ENCODE measurements at places on chromosomes 12 and 14.

DNA sequence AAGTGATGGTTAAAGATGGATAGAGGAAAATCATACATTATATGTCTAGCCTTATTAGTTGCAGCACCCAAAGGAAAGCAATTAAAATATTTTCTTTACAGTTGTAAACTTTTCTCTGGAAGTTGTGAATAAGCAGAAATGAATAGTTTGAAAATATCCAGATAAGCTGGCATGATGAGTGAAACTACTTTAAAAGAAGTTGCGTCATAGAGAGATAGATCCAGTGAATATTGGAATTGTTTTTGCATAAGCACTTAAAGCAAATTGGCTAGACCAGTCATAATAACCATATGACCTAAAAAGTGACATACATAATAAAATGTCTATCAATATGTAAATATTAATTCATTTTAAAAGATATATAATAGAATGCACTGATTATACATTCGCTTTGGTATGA lies 132.1 kb downstream of the SOX5 start:
- no peak for DNase-seq

GRCh38 chr14:24784981-24785380 lies 151.0 kb upstream of the GZMB start:
- DNase-seq, result no peak

GRCh38 chr14:69131176-69131575 lies 21.7 kb downstream of the DCAF5 start:
- DNase-seq, result no peak

DNA sequence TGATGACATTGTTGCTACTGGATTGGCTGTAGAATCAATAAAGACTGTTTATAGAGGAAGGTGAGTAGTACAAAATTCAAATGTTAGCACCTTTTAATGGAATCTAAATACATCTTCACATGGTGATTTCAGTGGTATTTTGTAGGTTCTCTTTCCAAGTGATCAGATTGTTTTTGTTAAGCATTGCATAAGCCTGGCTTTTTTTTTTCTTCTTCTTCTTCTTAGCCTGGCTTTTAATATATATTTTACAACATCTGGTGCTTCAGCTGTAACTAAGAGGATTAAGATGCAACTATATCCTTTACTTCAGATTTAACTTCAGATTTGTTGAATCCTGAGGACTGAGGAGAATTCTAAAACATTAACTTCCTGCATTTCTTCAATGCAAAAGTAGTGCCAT lies 57.3 kb upstream of the ATF1 start:
- DNase-seq, result no peak

- no peak for DNase-seq
Measured at GRCh38 chr12:90899456-90900182, 55.4 kb downstream of the CCER1 start.

- DNase-seq, result no peak
Measured at GRCh38 chr14:76955575-76956315, 72.8 kb downstream of the IRF2BPL start.

DNA sequence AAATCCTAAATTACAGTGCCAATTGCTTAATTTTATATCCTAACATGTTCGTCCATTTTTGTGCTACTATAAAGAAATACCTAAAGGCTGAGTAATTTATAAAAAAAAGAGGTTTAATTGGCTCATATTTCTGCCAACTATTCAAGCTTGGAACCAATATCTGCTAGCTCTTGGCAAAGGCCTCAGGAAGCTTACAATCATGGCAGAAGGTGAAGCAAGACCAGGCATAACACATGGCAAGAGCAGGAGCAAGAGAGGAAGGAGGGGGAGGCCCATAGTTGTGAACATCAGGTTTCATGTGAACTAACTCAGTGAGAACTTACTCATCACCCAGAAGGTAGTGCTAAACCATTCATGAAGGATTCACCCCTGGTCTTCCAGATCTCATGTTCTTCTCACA lies 494.3 kb downstream of the CCER1 start:
- DNase-seq, result no peak

DNA sequence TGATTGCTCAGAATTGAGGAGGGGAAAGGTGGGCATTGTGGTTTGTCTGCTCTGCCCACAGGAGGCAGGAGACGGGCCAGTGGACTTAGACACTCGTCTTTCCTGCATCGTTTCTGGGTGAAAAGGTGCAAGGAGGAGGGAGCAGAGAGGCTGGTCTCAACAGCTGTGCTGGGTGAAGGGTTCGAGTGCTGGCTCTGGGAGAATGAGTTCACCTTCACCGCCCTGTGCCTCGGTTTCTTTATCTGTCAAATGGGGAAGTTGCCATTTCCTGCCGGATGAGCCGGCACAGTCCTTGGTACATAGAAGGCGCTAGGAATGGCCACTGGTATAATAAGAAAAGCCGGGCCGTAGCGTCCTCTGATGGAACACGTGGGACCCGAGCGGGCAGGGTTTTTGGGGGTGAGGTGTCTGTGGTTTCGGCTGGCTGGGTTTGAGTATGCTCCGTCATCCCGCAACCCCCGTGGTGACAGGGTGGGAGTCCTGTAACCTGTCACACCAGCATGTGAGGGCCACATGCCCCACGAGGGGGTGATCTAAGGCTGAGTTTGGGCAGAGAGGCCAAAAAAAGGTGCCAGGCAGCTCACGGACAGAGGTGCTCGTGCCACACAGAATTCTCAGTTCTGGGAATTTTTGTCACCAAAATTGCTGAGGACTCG lies 7.3 kb downstream of the BCL7A start:
- no peak for DNase-seq

- no peak for DNase-seq
Measured at GRCh38 chr14:32256576-32256975, 53.5 kb upstream of the RNU6-8 start.

- DNase-seq, result no peak
Measured at GRCh38 chr12:80860206-80860605, 77.5 kb downstream of the LIN7A start.

GRCh38 chr14:104246401-104247335 lies 108.3 kb downstream of the KIF26A start:
- DNase-seq, result no peak

- no peak for DNase-seq
Measured at GRCh38 chr12:31890295-31891285, 68.6 kb upstream of the RESF1 start.

DNA sequence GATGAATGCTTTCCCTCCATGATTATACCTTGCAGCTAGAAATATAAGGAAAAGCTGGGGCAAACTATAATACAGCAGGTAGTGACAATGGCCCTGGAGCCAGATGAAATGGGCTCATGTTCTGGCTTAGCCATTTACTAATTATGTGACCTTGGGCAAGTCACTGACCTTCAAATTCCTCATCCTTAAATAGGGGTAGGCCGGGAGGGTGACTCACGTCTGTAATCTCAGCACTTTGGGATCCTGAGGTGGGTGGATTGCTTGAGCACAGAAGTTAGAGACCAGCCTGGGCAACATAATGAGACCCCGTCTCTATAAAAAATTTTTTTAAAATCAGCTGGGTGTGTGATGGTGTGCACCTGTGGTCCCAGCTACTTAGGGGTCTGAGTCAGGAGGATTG lies 155.4 kb downstream of the C12orf75 start:
- DNase-seq, result no peak

- DNase-seq, result peak; percentile 41
Measured at GRCh38 chr12:89333564-89334252, 18.6 kb downstream of the DUSP6 start.

GRCh38 chr12:93585247-93585646 lies 12.8 kb downstream of the SOCS2 start:
- no peak for DNase-seq

GRCh38 chr14:71108398-71109119 lies 201.3 kb downstream of the PCNX1 start:
- DNase-seq, result no peak

- DNase-seq, result no peak
Measured at GRCh38 chr12:40262657-40263056, 37.9 kb downstream of the LRRK2 start.

- DNase-seq, result peak; percentile 96
Measured at GRCh38 chr12:55700255-55701018, 7.3 kb downstream of the ITGA7 start.

DNA sequence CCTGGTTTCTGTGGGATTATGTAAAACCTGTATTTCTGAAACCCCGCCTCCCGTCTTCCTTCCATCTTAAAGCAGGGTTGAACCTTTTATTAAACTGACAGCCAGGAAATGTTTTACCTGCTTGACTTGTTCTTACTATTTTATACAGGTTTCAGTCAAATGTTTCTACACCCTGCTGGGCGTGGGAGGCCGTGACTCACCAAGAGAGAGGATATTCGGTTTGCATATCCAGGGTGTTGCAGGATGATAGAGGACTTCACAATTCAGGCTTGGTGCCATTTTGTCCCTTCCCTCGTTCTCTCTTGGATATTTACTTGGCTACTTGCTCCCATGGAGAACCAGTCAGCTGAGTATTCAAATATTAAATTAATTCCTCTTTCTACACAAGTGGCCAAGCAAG lies 69.7 kb downstream of the ARF6 start:
- DNase-seq, result no peak

- DNase-seq, result no peak
Measured at GRCh38 chr12:28212182-28212581, 21.9 kb downstream of the CCDC91 start.

- no peak for DNase-seq
Measured at GRCh38 chr12:65663648-65664047, 160.6 kb upstream of the HMGA2 start.

DNA sequence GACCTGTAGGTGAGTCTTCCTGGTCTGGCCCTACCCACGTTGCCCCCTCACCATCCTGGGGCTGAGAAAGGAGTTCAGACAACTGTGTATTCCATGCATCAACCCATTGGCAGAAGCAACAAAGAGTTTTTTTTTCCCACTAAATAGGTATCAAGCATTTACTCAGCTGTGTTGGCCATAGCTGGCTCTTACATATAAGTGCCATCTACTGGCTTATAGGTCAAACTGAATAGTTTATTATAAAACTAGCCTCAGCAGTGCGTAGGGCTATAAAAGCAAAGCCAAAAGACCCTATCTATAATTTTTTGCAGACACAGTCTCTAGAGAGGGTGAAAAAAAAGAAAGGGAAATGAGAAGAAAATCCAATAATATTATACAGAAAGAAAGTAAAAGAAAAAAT lies 765.2 kb upstream of the MGAT4C start:
- no peak for DNase-seq

DNA sequence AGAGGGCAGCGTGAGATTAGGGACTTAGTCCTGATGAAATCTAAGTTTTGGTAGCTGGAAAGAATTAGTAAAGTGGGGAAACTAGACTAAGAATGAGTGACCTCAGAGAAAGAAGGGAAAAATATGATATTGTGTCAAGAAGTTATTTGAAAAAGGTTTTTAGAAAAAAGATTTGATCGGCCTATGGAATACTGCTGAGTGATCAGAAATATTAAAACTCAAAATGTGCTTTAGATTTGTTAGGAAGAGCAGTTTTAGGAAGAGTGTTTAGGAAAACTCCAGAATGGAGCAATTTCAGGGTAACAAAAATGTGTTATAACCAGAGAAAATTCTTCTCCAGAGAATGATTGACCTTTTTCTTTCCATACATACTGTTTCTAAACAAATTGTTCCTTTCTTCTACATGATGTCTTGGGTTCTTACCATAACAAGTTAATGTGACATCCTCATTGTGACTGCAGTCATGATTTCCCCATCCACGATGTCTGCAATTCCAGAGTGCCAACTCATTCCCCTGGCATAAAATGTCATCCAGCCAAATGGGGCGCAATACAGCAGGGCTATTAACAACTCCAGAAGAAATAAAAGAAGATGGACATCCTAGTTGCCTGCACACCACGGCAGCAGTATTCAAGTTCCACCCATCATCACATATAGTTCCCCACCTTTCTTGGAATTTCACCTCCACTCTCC lies 11.8 kb downstream of the CD163L1 start:
- no peak for DNase-seq

- no peak for DNase-seq
Measured at GRCh38 chr12:105561546-105562198, 231.2 kb downstream of the C12orf75 start.

DNA sequence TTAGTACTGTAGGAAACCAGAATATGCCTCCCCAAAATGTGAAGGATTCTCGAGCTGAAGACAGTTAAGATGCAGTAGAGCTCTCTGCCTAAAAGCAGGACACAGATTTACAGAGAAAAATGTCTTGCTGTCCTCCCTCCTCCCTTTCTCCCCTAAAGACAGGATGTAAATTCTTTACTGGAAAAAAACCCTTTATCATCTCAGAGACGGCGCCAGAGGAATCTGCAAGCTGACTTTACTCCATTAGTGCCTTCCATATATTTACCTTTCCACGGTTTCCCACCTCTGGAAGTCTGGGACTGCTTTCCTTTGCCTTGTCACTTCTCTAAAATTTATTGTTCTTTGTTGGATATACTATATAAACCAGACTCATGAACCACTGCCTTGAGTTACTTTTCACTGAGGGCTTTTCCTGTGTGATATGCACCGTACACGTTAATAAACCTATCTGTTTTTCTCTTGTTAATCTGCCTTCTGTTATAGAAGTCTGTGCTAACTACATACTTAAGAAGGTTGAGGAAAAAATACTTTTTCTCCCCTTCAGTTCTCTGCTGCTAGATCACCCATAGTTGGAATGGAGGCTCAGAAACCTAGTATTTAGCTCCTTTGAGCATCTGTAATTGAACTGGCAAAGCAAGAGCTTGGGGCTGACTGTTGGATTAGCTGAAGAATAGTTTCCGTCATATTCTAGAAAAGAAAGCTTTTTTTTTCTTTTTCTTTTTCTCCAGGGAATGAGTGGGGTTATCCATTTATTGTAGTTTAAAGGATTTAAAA lies 99.9 kb downstream of the RAD51B start:
- DNase-seq, result no peak

DNA sequence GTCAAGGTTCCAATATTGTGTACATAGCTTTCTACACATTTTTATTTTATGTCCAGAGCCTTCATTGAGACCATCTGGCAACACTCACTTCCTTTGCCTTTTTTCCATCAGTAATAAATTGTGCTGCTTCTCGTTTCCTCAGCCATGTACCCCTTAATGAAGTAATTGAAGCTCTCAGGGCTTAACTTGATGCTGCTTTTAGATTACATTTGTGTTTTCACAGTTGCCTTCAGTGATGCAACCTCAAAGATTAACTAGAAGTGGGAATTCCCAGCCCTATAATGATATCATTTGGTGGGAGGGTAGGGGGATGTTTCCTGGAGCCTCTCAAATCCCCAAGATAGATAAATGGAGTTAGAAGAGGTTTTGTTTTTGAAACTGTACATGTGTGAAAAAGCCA lies 80.2 kb upstream of the KRR1 start:
- peak; percentile 74 for DNase-seq

DNA sequence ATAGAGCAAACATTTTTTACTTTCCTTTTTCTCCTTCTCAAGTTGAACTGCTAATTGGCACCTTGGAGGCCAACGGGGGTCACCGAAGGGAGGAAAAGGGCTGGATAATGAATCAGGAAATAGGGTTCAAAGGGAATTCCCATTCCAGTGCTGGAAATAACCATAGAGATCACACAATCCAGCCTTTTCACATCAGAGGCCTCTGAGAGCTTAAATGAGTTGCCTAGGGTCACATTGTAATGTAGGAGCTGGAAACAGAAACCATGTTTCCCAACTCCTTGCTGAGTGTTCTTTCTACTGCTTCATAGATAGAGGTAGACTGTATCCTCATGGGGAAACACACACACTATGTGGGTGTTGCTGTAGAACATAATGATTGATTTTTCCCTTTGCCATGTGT lies 60.6 kb upstream of the DDHD1 start:
- DNase-seq, result no peak

All from SJCRH30 (cell line).